ENCODE measurements at places on chromosomes 1 and 21.
A peak's percentile ranks its signal among the peaks of the same experiment; 100 is the strongest.

DNA sequence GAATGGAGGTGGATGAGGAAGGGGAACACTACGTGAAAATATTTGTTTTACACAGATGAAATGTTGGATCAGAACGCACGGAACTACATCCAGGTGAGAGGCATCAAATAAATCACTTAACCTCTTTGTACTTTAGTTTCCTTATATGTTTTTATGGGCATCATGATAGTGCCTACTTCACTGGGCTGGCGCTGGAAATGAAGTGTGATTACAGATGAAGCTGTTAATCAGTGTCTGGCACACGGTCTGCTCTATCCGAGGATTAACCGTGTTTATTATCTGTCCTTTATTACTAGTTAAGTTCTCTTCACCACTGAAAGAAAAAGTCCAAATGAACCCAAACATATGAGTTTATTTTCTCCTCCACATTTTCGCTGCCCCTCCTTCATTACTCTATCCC, 96.0 kb upstream of the TRABD2B start:
- no peak for DNase-seq

GRCh38 chr1:8632102-8632501, 185.3 kb downstream of the RERE start:
- DNase-seq: no peak

DNA sequence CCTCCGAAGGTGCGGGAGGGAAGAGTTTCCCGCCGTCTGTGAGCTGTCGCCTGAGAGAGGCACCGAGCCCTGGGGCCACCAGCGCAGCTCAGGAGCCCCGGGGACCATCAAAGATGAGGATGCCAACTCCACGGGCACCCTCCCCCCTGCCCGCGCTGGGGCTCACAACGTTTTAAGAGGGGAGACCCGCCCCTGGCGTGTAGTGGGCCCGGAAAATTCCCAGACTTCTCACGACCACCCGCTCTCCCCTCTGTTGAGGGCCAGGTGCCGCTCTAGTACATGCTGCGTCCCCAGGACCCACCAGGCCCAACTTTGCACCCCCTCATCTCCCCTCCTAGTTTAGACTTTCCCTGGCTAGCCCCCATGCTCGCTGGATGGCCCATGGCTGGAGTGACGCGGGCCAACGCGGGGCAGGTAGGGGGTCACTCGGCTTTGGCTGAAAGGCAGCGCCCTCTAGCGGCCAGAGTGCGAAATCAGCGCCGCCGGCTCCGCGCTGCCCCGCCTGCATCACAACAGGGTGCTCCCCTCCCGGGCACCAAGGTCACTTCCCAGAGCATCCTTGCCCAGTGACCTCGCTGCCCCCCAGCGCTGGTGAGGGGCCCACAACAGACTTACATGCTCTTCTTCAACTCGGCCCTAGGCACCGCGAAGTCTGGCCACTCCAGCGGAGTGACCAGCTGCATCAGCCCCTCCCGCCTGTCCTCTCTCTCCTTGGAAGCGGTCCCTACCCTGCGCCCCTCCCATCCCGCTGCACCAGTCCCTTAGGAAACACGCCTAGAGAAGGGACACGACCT, 1.8 kb downstream of the CD160 start:
- no peak for DNase-seq

- DNase-seq: no peak
Measured at GRCh38 chr1:231553320-231553719, 24.9 kb downstream of the TSNAX start.

DNA sequence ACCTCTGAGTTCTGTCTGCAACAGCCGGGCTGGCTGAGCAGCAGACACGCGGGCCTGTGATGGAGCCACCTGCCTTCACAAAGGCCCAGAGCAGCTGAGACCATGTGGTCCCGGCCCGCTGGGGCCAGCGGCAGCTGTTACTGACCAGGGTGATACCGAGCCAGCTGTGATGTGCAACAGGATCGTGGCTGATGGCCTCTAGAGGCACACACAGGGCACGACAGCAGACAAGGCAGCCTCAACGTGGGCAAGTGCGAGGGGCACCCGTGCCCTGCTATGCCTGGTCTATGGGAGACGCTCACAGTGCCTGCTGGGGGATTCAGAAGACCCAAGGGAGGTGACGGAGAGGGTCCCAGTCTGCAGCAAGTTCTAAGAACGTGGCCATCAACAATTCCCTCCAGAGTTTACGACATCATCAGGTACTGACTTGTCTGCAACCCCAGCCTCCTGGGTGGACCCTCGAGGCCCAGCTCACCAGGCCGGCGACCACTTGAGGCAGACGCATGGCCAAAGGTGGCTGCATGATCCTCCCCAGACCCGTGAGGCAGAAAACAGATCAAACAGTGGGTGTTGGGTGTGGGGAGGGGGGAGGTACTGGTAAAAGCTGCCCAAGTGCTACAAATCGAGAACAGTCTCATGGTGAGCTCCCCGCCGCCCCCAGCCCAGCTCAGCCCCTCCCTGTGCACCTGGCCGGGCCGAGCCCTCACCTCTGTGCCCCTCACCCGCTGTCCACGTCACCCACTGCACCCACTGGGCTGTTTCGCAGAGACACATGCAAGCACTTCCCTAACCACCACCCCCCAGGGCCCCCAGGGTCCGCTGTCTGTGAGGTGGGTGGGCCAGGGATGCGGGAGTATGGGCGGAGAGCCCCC, 6.0 kb downstream of the POFUT2 start:
- no peak for DNase-seq

GRCh38 chr21:45889256-45889655, 92.3 kb upstream of the COL6A1 start:
- DNase-seq: no peak

DNA sequence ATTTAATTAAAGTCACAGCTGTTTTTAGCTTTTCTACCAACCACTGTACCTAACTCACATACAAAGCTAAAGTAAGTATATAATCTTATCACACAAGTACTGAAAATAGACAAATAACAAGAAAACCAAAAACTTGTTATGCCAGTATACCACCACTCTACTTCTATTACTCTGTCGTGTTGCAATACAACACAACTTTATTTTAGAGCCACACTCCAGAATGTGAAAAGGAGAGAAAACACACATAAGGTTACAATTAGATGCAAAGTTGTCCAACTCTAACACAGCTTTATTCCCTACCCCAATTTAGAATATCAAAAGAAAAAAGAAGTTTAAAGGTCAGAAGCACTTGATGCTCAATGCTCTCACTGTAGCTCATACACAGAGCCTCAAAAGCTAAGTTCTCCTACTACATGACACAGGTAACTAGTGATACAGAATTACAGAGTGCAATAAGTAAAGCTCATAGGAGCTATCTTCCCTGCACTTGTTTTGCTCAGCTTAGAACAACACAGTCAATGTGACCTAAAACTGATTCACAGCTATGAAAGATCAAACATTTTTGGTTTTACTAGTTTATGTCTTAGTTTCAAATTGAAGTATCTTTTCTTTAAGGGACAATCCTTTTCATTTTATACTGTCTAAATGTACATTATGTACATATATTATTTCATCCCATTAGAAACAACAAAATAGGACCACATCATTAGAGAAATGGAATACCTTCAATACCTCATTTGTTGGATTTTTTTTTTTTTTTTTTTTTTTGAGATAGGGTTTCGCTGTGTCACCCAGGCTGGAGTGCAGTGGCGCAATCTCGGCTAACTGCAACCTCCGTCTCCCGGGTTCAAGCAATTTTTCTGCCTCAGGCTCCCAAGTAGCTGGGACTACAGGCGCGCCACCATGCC, 29.2 kb downstream of the EYA3 start:
- no peak for DNase-seq

- no peak for DNase-seq
Measured at GRCh38 chr1:87243573-87243972, 85.1 kb upstream of the LMO4 start.

- DNase-seq: no peak
Measured at GRCh38 chr1:53332833-53333232, 5.0 kb upstream of the LRP8 start.

DNA sequence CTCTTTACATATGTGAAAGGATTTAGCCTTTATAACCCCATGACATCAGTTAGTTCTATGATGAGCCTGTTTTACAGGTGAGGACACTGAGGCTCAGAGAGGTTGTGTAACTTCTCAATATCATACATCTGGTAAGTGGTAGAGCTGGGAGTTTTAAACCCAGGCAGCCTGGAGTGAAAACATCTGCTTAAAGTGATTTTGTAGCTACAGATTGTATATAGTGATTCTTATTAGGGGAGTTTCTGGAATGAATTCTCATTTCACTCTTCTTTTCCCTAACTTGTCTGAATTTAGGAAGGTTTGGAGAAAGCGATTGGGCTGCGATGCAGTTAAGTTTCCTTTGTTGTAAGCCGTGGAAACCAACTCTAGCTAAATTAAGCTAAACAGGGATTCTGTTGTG, 175.6 kb downstream of the CAMTA1 start:
- no peak for DNase-seq

GRCh38 chr1:81812712-81813111, 12.0 kb downstream of the ADGRL2 start:
- no peak for DNase-seq

DNA sequence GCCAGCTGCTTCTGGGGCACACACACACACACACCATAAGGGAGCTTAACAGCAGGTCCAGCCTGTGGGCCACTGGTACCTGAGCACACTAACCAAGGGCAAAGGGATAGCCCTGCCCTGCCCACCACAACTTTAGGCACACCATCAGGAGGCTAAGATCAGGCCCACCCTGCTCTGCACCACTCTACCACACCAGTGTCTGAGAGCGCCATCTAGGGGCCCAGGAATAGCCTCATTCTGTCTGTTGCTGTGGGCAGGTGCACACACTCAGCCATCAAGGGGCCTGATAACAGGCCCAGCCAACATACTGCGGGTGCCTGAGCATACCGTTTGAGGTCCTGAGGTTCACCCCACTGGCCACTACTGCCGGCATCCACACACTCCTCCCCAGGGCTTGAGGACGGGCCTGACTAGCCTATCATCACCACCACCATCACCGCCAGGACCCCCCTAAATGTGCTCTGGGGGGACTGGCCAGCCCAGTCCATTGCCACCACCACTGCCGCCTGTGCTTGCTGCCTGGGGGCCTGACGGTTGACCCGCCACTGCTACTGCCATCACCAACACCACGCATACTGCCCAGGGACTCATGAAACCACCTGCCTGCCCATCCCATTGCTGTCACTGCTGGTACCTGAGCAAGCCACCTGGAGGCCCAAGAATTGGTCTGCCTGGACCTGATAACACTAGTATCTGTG, 31.3 kb downstream of the NSL1 start:
- no peak for DNase-seq

DNA sequence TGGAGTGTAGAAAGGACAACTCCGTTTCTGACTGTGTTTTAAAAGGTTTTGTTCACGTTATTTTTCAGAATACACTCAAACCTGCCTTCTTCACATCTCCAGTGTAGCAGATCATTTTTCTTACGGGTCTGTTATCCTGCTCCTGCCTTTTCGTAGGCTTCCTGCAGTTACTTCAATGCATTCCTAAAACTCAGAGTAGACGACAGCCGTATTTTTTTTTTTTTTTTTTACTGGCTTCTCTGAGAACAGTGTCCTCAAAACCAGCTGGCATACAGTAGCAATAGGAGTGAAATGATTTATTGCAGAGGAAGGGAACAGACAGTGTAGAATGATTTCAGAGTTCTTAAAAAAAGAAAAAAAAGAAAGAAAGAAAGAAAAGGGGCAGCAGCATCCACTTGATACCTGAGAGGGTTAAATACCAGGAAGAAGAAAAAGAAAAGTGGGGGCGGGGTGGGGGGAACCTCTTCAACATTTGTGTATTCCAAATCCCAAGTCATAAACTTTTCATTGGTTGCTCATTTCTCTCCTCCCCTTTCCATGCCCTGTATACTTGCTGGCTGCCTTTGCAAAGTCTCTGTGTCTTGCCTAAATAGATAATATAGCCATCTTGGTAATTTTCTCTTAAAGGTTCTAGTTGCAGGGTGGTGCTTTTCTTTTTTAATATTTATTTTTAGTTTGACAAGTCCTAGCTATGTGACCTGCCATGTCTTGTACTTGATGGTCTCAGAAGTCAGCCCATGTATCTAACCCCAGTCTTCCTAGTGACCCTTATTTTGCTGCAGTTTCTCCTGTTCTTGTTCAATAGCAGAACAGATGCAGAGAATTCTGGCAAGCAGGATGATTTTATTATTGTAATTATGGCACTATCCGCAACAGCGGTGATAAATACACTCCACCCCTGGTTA, 2.8 kb downstream of the TGFB2 start:
- DNase-seq: no peak

- DNase-seq: no peak
Measured at GRCh38 chr1:87148661-87149060, 180.0 kb upstream of the LMO4 start.

GRCh38 chr1:23865543-23865930, 2.6 kb downstream of the FUCA1 start:
- DNase-seq: peak; percentile 30

DNA sequence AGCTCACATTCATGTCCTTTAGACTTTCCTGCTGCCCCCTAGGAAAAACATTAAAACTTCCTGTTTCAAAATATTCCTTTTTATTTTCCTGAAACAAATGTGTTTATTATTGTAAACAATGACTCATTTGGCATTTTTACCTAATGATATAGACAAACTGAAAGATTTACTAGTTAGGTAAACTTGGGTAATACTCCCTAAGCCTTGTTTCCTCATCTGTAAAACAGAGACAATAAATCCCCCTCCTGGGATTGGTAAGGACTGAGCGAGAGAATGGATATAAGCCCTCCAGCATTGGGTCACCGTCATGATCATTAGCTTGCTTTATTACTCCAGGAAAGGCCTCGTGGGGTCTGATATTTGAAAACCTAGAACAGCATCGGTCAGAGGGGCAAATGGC, 59.8 kb downstream of the LPAR3 start:
- no peak for DNase-seq

DNA sequence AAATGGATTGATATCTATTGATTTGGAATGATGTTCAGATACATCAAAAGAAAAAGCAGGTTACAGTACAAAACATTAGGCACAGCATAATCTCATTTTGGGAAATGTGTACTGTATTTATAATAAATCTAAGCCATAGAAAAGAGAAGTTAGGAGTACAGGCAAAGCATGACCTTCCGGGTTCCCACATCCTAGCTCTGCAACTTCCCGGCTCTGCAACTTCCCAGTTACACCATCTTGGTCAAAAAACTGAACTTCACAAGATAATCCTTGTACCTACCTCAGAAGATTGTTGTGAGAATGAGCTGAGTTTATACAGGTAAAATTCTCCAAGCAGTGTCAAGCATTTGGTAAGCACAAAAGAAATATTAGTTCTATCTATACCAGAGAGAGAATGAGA, 21.7 kb upstream of the SLC44A3 start:
- no peak for DNase-seq

- no peak for DNase-seq
Measured at GRCh38 chr1:118257946-118258345, 72.9 kb upstream of the SPAG17 start.
